ENCODE measurements at places on chromosomes 1 and 21.
A peak's percentile ranks its signal among the peaks of the same experiment; 100 is the strongest.

- DNase-seq = no peak
Observed at GRCh38 chr1:12076425-12077005, 13.4 kb downstream of the TNFRSF8 start.

DNA sequence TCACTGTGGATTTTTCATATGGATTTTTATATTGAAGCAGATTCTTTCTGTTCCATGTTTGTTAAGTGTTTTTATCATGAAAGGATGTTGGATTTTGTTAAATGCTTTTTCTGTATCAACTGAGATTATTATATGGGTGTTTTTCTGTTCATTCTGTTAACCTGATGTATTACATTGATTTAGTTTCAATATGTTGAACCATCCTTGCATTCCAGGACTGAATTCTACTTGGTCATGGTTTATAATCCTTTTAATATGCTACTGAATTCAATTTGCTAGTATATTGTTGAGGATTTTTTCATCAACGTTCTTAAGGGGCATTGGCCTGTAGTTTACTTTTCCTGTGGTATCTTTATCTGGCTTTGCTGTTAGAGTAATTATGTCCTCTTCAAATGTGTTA lies 55.8 kb downstream of the CCDC30 start:
- no peak for DNase-seq

- DNase-seq = no peak
Observed at GRCh38 chr1:180906511-180906910, 6.2 kb upstream of the KIAA1614 start.

DNA sequence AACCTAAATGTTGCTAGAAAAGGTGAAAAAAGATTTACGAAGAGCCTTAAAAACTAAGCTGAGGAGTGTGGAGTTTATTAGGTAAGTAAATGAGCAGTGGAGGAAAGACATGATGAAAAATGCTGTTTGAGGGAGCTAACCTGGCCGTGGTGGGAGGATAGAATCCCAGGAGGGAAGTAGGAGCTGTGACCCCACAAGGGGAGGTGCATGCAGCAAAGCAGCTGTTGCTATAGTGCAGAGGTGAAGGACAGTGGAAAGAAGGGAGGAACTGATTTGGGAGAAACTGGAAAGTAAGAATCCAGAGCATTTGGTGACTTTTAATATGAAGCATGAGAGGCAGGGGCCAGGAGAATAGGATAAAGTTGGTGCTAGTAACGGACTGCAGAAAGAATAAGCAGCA lies 271.7 kb upstream of the ADGRL2 start:
- no peak for DNase-seq

- DNase-seq = peak; percentile 8
Observed at GRCh38 chr1:243459059-243459458, 203.2 kb downstream of the SDCCAG8 start.

- DNase-seq = no peak
Observed at GRCh38 chr1:7257225-7257624, 472.0 kb downstream of the CAMTA1 start.
